Substantia nigra (tissue), 51 donors: ENCODE measurements at places on chromosomes 4 and X.

- no peak for DNase-seq
Observed at GRCh38 chrX:9369802-9370291, 95.0 kb upstream of the TBL1X start.

- no peak for DNase-seq
Observed at GRCh38 chrX:49701323-49701722, 5.5 kb upstream of the PAGE1 start.

DNA sequence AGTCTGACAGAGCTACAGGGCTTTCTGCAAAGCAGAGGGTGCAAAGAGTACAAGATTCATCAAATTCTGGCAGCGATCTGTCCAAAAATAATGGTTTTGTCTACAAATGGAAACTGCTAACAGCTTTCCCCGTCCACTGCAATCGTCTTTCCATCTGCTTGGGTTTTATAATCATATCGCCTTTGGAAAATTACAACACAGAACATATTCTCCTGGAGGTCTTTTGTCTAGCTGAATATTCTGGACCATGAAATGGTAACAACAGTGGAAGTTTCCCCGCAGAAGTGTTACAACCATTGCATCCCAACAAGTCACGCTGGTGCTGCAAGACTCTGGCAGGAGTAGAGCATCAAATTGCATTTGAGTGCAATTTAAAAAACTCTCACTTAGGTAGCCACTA, 101.2 kb upstream of the BOD1L1 start:
- no peak for DNase-seq

GRCh38 chrX:2862404-2862803, 33.7 kb downstream of the GYG2 start:
- no peak for DNase-seq

- DNase-seq, result no peak
Observed at GRCh38 chr4:121938282-121939092, 13.4 kb downstream of the TRPC3 start.
